ACHN (cell line): ENCODE measurements at places on chromosomes 12 and 14.

GRCh38 chr14:90714811-90715210, 101.4 kb downstream of the TTC7B start:
- DNase-seq = no peak

DNA sequence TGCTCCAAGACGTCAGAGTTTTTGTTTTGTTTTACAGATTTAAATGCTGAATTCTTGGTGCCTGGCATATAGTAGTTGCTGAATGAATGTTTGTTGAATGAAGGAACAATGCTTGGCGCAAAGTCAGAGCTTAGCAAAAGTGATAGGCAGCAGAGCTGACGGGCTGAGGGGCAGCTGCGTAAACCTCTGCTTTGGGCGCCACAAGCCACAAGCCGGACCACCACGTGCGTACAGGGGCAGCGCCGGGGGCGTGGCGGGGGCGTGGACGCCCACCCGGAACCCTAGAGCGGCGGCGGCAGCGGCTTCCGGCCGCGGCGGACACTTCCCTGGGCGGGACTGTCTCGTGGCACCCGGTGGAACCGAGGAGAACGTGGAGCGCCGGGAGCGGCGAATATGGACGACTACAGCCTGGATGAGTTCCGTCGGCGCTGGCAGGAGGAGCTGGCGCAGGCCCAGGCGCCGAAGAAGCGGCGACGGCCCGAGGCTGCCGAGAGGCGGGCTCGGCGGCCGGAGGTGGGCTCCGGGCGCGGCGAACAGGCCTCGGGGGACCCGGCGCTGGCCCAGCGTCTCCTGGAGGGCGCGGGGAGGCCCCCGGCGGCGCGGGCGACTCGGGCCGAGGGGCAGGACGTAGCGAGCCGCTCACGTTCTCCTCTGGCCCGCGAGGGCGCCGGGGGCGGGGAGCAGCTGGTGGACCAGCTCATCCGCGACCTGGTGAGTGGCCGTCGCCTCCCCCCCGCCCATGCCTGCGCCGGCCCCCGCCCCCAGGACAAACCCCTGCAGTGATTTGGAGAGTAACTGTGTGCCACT, at the start of gene FBXW8:
Gene FBXW8 (plus strand): TSS at position 306 of the 807 bp plus-strand sequence. CDS start 88 bp downstream, at position 394.
- peak; percentile 83 for DNase-seq

DNA sequence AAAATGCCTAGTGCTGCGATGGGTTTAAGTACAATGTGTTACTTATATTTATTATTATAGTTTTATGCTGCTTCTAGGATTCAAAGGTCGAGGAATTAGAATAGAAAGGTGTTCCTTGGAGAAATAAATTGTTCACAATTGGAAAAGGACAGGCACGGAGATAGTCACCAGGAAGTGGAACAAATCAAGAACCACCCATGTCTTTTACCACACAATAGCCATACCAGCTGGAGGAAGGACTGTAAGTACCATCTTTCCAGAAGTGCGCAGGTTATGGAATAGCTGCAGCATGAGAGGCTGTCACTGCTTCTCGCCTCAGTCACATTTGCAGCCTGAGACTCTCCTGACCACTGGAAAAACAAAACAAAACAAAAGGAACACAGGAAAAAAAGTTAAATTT, 40.5 kb upstream of the MANSC4 start:
- DNase-seq = no peak

DNA sequence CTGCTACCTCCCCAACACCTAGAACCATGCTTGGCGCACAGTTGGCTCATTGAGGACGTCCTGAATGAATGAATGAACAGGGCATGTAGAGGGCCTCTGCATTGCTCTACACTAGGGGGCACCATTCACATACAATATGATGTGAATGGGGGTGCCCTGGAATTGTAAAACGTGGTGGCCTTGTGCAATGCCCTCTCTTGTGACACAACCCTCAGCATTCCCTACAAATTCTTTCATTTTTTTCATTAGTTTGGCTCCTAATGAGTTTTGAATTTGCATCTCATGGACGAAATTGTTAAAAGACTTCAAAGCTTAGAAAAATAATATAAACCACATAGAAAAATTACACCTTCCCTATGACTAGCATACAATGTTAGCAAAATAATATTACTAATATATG, 2.3 kb upstream of the DIO2 start:
- peak; percentile 61 for DNase-seq

- DNase-seq = peak; percentile 98
Observed at GRCh38 chr12:106357549-106358395, at the start of gene POLR3B. POLR3B (plus strand) TSS chr12:106357748; CDS start chr12:106357880, 132 bp downstream.

GRCh38 chr14:70086685-70087379, 101.9 kb downstream of the SLC8A3 start:
- DNase-seq = peak; percentile 40

DNA sequence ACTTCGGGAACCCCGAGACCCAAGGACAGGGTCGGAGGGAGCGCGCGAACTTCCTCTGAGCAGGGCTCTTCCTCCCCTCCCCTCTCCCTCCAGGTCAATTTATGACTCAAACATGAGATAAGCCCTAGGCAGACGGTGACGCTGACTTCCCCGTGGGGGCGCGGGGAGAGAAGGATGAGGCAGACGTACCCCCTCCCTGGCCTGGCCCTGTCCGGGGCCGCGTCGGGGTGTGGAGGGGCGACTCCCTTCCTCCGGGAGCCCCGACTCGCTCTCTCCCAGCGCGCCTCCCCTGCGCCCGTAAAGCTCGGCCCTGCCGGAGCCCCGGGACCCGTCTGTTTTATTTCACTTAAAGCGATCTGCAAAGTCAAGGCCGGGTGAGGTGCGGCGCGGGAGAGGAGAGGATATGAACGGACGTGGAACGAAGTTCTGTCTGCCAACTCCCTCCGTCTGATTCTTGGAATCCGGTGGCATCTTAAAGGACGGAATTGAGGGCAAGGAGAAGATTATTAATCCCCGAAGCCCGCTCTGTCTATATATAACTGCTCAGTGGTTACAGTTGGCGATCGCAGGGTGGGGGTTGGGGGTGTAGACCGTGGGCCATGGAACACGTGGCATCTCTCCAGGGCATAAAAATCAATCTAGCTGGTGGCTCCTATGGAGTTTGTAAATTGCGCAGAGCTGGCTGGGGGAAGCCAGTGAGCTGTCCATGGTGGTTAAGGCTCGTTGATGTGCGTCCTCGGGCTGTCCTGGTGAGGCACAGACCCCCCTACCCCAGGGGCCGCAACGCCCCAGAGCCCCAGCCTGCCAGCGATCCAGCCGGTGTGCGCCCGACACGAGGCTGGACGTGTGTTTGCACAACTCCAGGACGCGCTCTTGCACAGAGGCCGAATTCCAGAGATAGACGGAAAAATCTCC, 2.9 kb upstream of the PTHLH start:
- DNase-seq = peak; percentile 62
